ENCODE measurements at places on chromosomes 7 and 10.

- no peak for DNase-seq
Measured at GRCh38 chr10:77111611-77112550, 525.7 kb downstream of the KCNMA1 start.

DNA sequence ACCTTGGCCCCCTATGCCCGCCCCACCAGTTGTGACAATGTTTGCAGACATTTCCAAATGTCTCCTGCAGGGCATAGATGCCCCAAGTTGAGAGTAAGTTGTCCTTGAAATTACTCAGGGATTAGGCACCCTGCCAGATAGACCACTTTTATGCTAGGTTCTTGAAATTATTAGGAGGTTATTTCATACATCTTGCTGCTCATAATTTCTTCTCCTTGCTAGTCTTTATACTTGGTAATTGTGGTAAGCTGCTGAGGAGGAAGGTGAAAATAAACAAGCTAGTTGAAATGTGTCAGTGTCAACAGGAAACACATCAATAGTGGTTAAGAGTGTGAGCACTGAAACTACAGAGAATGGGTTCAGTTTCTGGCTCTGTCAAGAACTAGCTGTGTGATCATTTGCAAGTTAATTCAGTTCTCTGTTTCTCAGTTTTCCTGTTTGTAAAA is 63.7 kb upstream of the AOAH start:
- DNase-seq: no peak

GRCh38 chr10:16779384-16779915 is 37.8 kb downstream of the RSU1 start:
- DNase-seq: peak; percentile 58

GRCh38 chr7:144941127-144941526 is 105.3 kb upstream of the TPK1 start:
- no peak for DNase-seq

GRCh38 chr7:134028853-134029252 is 98.3 kb upstream of the LRGUK start:
- no peak for DNase-seq

GRCh38 chr7:138091032-138091431 is 14.8 kb downstream of the AKR1D1 start:
- no peak for DNase-seq

GRCh38 chr10:112374724-112375541 is 1.0 kb downstream of the ACSL5 start:
- DNase-seq: peak; percentile 21

DNA sequence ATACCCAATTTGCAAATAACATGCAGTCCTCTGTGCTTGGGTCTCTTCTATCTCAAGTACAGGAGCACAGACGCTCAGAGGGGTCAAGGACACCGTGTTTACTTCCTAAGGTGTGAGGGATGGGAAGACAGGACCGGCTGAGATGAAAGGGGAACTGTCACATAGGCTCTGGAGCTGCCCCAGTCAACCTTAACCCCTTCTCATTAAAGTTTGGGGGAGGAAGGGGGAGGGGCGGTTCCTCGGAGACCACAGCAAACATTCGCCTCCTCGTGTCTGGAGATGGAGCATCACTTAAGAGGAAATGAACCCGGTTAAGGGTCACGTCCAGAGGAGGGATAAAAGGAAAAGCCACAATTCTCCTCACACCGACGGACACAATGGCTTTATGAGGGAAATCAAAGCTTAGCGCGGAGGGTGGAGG is 1.1 kb downstream of the SH3PXD2A start:
- DNase-seq: no peak

DNA sequence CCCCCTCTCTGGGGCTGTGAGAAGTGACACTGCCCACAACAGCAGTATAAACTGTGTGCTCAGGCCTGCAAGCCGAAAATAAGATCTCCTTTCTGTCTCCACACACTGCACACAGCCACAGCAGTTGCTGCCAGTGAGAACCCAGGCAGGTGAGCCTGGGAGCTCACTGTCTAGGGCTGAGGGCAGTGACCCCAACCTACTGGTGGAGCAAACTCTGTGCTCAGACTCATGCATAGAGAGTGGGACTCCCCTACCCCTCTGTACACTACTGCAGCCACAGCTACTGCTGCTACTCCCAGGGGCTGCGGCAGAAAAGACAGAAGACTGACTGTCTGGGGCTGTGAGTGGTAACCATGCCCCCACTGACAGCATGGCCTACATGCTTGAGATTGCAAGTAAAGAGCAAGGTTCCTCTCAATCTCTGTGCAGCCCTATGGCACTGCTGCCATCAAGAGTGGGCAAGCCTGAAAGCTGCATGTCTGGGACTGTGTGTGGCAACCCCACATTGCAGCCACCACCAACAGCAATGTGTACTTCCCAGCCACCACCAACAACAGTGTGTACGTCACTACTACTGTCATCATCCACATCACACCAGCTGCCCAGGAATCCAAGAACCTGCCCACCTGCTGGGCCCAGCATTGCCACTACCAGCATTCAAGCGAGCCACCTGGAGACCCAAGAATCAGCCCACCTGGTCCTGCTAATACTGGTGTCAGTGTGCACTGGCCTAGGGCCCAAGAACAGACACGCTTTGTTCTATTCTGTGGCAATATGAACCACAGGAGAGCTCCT is 226.1 kb downstream of the XPNPEP1 start:
- DNase-seq: no peak

- no peak for DNase-seq
Measured at GRCh38 chr7:138865843-138866242, 67.8 kb upstream of the ATP6V0A4 start.

- no peak for DNase-seq
Measured at GRCh38 chr7:143902332-143902899, 440 bp upstream of the TCAF1 start.

DNA sequence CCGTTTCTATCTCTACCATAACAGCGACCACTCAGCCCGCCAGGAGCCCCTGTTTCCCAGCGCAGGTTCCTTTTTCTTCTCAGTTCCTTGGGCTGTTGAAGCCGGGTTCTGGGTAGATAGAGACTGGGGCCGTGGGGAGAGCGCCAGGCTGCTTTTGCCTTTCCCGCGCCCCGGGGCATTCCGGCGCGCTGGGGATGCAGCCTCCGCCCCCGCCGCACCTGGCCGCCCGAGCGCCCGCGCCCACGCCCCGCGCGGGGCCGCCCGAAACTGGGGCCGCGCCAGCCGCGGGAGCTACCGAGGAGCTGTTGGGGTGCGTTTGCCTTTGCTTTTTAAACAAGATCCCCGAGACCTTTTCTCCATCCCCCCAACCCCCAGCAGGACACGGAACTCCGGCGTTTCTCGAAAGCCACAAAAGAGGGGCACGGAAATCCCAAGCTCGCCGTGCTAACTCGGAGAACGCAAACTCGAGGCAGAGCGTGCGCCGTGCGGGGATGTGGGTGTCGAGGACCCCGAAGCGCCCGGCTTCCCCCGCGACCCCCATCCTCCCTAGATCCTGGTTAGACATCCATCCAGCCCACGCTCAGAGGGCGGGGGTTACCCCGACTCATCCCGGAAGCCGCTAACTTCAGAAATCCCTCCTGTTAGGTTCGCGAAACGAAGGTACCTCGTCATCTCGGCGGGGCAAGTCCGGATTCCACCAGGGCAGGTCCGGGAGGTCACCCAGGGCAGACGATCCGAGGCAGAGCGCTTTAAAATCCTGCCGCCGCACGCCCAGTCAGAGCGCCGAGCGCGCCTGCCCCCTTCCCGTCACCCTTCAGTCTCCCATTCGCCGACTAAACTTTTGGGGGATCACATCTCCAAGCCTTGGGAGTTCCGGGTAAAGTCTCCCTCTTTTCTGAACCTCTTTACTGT is 1.0 kb downstream of the GRM8 start:
- no peak for DNase-seq

GRCh38 chr10:73965890-73966768 is 31.8 kb upstream of the VCL start:
- no peak for DNase-seq

- no peak for DNase-seq
Measured at GRCh38 chr10:124168581-124168980, 75.2 kb upstream of the CHST15 start.

GRCh38 chr7:107609811-107610261 is 29.8 kb downstream of the BCAP29 start:
- no peak for DNase-seq
